Ascending aorta (tissue), 2 donors: ENCODE measurements at places on chromosomes 2 and 18.

GRCh38 chr2:187627153-187627552 is 72.9 kb upstream of the TFPI start:
- no peak overlapping the region for H3K27ac ChIP-seq
- H3K4me1 ChIP-seq = no peaks in the 10 kb centered on the region
- H3K36me3 ChIP-seq = no peaks in the 10 kb centered on the region

DNA sequence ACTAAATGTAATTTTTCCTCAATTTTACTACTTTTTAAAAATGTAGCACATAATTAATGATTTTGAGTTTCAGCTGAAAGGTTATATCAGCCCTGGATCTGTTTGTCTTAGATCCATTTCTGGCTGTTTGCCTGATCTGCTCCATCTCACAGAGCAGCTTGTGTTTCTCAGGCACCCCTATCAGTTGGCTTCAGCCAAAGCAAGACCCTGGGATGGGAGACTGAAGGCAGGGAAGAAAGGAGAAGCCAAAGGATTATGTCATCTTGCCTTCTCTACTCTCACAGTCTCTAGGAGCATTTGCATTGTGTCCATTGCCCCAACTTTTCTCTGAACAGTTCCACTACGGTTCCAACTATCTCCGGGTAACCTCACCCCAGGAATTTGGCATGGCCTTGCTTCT is 110.5 kb downstream of the CCDC148 start:
- no peak overlapping the region for H3K4me3 ChIP-seq
- H3K36me3 ChIP-seq = no peaks in the 10 kb centered on the region
- no peaks in the 10 kb centered on the region for H3K4me1 ChIP-seq
- no peaks in the 10 kb centered on the region for H3K27me3 ChIP-seq

DNA sequence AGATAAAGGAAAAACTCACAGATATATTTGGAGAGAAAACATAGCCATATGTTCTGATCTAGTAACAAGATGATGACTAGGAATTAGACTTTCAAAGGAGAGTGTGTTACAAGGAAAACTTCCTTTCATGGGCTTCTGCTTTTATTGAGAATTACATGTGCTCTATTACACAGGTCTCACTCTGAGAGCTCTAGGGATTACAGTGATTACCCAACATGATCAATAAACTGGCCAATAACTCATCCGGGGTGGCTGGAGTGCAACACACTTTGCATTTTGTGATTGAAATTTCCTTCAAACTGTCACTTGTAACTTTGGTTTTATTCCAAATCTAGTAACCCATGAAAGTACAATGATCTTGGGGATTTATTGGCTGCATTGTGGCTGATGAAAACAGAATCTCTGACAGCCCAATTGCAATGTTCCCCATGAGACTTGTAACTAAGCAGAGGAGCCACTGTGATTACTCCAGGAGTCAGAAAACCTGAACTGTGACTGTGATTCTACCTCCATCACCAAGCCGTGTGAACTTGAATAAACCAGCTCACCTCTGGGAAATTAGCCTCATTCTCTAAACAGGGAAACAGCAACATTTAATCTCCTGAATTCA is 40.2 kb upstream of the LRRC30 start:
- DNase-seq = no peak
- no peaks in the 10 kb centered on the region for H3K4me1 ChIP-seq
- H3K36me3 ChIP-seq = no peaks in the 10 kb centered on the region
- no peaks in the 10 kb centered on the region for H3K27me3 ChIP-seq

DNA sequence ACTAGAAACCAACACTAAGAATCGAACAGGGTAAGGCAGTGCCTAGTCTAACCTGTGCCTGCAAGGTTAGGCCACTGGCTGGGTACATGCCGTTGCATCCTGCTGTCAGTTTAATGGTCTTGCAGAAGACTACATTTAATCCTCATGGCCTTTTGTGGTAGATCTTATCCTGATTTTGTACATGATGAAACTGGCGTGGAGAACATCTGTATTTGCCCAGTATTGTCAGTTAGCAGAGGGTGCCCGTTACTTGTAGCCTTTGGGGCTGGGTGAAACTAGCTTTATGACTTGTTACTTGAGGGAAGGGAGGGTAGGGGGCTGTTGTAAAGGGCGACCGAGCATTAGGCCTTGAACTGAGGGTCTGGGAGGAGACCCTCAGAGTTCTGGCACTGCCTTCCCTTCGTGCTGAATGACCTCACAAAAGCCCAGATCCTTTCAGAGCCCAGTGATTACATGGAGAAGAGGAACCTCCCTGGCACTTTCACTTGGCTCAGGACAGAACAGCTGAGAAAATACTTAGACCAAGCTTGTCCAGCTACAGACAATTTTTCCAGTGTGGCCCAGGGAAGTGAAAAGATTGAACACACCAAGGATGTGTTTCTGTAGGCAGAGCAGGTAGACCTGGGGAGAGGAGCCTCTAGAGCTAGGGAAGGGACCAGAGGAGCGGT is 19.5 kb downstream of the SLC20A1 start:
- no peak overlapping the region for H3K4me3 ChIP-seq
- no peaks in the 10 kb centered on the region for H3K27me3 ChIP-seq
- no peaks in the 10 kb centered on the region for H3K4me1 ChIP-seq
- peaks cover 28% of the 10 kb centered on the region for H3K36me3 ChIP-seq

GRCh38 chr2:234363011-234363487 is 133.8 kb downstream of the ARL4C start:
- no peaks in the 10 kb centered on the region for H3K36me3 ChIP-seq
- no peaks in the 10 kb centered on the region for H3K27me3 ChIP-seq
- H3K27ac ChIP-seq = no peak overlapping the region
- H3K4me3 ChIP-seq = no peak overlapping the region
- no peaks in the 10 kb centered on the region for H3K4me1 ChIP-seq

DNA sequence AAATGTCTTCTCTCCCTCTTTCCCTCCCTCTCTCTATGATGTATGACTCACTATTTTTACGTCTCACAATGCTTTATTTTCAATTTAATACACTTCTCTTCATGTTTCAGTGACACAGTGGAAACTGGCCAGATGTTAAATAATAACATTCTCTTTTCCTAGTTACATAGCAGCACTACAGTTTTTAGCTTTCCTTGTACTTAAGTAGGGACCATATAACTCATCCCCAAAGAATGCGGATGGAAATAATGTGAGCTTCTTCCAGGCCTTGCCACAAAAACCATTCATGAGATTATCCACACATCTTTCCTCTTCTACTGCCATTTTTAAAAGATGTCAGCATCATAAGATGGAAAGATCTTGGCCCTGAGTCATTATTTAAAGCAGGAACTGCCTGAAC is 789.4 kb downstream of the LRP1B start:
- no peaks in the 10 kb centered on the region for H3K4me1 ChIP-seq
- H3K4me3 ChIP-seq = no peak overlapping the region
- no peaks in the 10 kb centered on the region for H3K27me3 ChIP-seq
- H3K36me3 ChIP-seq = no peaks in the 10 kb centered on the region
- DNase-seq = no peak

GRCh38 chr2:230178546-230179485 is 41.0 kb downstream of the SP110 start:
- H3K27ac ChIP-seq = no peak overlapping the region
- no peaks in the 10 kb centered on the region for H3K27me3 ChIP-seq
- H3K4me1 ChIP-seq = no peaks in the 10 kb centered on the region
- H3K36me3 ChIP-seq = peaks cover 57% of the 10 kb centered on the region
- no peak overlapping the region for H3K4me3 ChIP-seq

DNA sequence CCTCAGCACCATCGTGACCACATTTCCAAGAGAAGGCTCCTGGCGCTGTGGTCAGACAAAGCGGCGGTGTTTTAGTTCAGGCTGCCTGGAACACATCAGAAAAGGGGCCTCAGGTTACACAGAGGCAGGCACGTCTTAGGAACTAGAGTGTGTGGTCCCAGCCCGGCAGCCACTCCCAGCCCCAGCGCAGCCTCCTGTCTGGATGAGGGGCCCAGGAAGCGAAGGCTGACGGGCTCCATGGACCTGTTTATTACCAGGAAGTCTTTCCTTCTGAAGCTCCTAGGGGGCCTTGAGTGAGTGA is 10.0 kb upstream of the GPR55 start:
- no peaks in the 10 kb centered on the region for H3K36me3 ChIP-seq
- no peak for DNase-seq
- no peaks in the 10 kb centered on the region for H3K27me3 ChIP-seq
- no peaks in the 10 kb centered on the region for H3K4me1 ChIP-seq
- no peak overlapping the region for H3K4me3 ChIP-seq

DNA sequence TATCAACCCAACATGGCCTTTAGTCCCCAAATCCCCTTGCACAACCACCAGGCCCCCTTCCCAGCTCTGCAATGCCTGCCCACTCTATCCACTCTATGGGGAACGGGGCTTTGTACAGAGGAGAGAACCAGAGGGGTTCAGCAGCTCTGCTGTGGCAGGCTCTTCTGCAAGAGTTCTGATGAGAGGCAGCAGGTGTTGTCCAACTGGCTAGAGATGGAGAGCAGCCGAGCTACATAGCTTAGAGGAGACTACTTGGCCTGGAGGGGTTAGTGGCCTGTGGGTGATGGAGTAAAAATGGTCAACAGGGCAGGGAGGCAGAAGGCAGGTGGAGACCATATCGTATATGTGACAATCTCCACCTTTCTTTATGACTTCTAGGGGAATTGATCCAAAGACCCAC is 103.0 kb downstream of the QPCT start:
- H3K4me3 ChIP-seq = no peak overlapping the region
- no peak overlapping the region for H3K27ac ChIP-seq
- no peaks in the 10 kb centered on the region for H3K27me3 ChIP-seq
- no peak for DNase-seq

DNA sequence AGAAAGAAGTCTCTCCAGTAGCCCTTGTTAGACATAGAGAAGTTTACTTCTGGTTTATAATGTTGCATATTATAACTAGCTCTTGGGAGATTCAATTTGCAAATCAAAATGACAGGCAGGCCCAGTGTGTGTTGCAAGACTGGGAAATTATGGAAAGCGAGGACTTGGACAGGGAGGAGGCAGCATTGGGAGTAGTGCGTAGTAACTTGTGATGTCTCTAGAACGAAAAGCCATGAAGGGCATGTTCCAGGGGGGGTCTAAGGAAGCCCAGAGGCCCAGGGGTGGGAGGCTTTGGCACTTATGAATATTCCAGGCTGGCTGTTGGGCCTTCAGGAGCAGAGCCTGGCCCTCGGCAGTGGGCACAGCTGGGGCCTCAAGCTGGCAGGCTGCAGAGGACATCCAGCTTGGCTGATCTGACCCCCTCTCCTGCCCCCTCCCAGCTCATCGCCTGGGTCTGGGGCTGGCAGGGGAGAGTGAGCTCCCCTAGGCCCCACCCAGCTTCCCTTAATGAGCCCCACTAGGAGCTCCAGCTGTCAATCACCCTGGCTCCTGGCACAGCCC is 55.3 kb upstream of the TCF7L1 start:
- H3K4me1 ChIP-seq = no peaks in the 10 kb centered on the region
- no peaks in the 10 kb centered on the region for H3K27me3 ChIP-seq
- H3K36me3 ChIP-seq = no peaks in the 10 kb centered on the region
- H3K27ac ChIP-seq = no peak overlapping the region
